Activated CD8-positive, alpha-beta memory T cell treated with anti-CD3 and anti-CD28 coated beads, Interleukin-2, amount 10 ng/mL, durations not matched to agents 7 days and 5 days (primary cell): ENCODE measurements at places on chromosomes 13 and 19.

GRCh38 chr19:39557811-39558623 is 18.1 kb upstream of the EID2 start:
- DNase-seq = no peak

DNA sequence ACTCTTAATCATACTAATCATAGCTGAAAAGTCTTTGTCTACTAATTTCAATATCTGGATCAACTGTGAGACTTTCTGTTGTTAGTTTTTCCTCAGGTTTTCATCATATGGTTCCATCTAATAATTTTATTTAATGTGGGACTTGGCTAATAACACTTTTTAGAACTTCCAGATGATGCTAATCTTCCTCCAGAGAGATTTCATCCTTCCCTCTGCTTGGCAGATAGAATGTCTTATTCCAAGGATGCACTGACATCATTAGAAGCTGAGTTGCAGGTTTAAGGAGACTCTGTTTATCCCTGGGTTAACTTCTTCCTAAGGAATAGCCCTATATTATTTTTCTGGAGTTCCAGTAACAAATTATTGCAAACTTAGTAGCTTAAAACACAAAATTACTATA is 325.6 kb downstream of the COG6 start:
- DNase-seq = no peak

- no peak for DNase-seq
These were observed 40.5 kb upstream of the DCT start for GRCh38 chr13:94520001-94520400.

DNA sequence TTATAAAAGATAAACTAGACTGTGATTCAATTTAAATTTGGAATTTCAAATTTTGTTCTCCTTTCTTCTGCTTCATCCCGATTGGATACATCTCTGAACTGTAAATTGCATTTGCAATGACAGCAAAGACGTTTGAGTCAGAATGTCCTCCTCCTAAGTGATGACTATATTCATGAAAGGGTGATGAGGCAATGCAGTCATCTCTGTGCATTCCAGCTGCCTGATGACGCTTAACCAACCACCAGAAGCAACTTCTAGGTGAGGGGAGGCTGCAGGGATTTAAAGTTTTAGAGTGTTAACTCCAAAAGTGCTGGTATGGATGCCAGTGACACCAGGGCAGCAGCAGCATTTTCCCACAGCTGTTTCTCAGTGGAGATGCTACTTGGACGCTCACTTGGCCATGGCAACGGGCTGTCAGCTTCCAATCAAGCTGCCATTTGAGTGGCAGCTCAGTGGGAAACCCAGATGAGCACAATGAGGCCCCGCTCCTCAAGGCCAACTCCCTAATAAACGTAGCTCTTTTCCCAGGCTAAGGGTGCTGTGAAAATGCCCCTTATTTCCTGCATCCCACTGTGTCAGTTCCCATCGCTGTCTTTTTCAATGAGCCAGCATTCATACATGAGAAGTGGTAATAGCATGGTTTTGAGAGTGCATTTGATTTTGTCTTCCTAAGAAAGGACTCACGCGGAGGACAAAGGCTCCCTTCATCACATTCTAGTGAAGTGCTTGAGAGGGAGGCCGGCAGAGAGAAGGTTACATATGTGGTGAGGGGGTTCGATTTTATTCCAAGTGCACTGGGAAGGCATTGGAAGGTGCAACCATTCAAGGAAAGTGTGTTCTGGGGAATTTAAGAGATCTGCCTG is 45.2 kb upstream of the AMER2 start:
- no peak for DNase-seq

- DNase-seq = no peak
These were observed 10.0 kb upstream of the CABP5 start for GRCh38 chr19:48053856-48054255.

- DNase-seq = no peak
These were observed 88.1 kb upstream of the SOX21 start for GRCh38 chr13:94800423-94800822.

DNA sequence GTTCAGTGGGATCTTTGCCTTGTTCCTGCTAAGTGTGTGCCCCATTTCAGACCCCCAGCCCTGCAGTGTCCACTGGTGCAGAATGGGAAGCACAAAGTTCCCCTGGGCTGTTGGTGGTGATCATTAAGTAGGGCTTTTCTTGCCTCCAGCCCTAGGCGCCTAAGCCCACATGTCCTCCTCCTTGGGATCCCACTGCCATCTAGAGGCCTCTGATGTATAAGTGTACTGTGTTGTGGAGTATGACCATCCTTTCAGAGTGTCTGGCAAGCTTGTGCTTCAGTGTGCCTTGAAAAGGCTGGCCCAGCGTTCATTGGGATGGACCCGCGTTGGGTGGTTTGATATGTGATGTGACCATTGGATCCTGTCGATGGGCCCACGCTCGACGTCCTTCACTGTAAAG is 71.2 kb downstream of the WASF3 start:
- DNase-seq = no peak

DNA sequence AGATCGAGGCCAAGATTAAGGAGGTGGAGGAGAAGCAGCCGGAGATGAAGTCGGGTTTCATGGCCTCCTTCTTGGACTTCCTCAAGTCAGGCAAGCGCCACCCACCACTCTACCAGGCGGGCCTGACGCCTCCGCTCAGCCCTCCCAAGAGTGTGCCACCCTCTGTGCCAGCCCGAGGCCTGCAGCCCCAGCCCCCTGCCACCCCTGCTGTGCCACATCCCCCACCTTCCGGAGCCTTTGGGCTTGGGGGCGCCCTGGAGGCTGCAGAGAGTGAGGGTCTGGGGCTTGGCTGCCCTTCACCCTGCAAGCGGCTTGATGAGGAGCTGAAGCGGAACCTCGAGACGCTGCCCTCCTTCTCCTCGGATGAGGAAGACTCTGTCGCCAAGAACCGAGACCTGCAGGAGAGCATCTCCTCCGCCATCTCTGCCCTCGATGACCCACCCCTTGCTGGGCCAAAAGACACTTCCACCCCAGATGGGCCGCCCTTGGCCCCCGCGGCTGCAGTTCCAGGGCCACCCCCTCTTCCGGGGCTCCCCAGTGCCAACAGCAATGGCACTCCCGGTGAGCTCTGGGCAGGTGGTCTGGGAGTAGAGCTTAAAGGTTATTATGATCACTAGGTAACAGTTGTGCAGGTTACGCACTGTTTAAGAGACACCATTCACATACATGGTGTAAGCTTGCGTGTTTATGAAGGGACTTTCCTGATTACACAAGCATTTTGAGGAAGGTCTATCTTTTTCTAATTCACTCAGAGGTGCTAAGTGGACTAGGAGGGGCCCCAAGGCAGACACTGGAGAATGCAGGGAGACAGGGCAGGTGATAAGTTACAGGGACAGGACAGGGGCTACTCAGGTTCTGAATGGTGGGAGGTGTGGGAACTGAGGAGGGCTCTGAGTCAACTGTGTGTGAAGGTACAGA is 8.7 kb downstream of the PRR12 start:
- DNase-seq = no peak

DNA sequence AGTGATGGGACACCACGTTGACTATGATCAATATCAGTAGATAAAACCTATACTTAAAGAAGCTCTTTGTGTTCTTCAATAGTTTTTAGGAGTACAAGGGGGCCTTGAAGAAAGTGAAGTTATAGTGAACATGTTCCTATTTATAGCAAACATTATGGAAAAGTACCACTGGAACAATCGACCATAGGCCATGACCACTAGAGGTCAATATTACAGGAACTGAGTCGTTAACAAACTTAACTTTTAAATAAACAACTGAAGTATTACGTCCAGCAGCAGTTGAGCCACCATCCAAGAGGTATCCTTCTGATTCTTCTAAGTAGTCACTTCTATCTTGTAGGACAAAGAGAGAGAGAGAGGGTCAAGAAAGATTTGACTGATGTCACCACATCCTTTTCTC is 391.0 kb upstream of the SLITRK5 start:
- no peak for DNase-seq

DNA sequence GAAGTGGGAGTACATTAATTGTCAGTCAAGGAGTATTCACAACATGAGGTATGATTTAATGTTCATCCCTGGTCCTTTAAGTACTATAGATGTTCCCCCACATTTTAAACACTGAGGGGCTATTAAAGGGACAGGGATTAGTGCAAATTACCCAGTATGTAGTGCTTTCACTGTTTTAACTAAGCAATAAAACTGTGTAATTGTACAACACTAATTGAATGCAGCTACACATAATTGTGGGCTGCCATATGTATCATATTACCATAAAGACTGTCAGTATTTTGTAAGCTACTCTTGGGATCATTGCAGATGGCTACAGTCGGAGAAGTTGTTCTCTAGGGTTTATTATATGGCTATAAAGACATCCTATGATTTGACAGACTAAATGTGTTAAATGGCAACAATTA is 316.6 kb downstream of the DCLK1 start:
- DNase-seq = no peak

GRCh38 chr19:1019980-1020867 is 699 bp downstream of the TMEM259 start:
- peak; percentile 62 for DNase-seq

GRCh38 chr13:29472332-29472961 is 123.0 kb downstream of the SLC7A1 start:
- peak; percentile 67 for DNase-seq

DNA sequence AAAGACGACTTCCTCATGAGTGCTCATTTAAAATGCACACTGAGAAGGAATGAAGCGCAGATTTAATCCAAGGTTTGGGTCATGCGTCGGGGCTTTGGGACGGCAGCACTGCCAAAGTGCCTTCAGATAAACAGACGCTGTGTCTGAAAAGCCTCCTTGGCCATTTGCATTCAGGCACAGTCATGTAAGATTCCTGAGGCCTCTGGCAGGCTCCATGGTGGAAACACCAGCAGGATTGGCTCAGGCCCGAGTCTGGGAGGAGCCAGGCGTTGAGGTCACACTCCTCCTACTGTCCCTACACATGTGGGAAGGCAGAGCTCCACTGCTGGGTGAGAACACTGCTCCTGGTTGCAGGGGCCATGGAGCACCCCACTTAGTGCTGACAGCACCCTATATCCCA is 113.3 kb upstream of the KL start:
- DNase-seq = no peak

GRCh38 chr13:95033890-95034289 is 267.4 kb downstream of the ABCC4 start:
- DNase-seq = no peak

DNA sequence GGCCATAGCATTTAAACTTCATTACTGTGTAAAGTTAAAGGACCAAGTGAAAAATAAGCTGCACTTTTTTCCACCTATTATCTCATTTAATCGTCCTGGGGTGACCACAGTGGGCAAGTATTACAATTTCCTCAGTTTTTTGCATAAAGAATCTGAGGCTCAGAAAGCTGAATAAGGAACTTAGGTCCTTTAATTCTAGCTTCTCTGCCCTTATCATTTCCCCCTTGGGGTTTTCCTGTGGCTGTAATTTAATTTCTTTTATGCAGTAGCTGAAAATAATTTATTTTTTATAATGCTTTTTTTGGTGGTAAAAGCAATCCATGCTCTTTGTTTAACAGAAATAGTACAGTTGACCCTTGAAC is 59.8 kb upstream of the RCBTB2 start:
- DNase-seq = no peak

DNA sequence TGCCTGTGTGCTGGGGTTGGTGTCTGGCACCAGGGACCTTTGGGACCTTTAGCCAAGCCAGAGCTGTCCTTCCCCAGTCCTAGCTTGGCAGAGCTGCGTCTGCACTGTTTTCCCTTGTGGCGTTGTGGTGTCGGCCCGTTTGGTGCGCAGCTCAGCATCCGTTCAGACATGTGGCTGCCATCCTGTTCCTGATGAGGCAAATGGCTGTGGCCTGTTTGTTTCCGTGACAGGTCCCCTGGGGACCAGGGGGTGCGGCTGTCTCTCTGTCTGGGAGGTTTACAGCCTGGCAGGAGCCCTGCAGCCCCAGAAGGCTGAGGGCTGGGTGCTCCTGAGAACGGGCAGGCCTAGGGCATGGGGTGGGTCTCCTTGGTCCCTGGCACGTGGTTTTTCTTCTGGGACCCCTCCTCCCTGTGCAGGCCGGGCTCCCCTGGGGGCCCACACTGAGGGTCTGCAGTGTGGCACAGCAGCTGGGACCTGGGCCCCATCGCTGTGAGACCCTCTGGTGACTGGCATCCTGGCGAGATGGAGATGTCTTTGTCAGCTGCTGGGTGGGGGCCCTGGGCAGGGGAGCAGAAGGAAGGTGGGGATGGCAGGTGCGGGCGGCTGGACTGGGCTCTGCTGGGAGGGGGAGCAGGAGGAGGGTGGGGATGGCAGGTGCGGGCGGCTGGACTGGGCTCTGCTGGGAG is 4.0 kb downstream of the SPPL2B start:
- DNase-seq = peak; percentile 47
